Panc1 (cell line): ENCODE measurements at places on chromosomes 3 and 15. TPM values are rescaled to one million over a fixed set of nuclear protein-coding genes. Genes with fewer than 3 reads are reported as not detected.

GRCh38 chr3:78994174-78995027 lies 773.4 kb downstream of the ROBO1 start:
- no peak for DNase-seq

GRCh38 chr15:66251790-66252684 lies 1.5 kb downstream of the MEGF11 start:
- DNase-seq, result no peak

- DNase-seq, result no peak
Measured at GRCh38 chr15:26838742-26839460, 28.0 kb upstream of the GABRA5 start.

DNA sequence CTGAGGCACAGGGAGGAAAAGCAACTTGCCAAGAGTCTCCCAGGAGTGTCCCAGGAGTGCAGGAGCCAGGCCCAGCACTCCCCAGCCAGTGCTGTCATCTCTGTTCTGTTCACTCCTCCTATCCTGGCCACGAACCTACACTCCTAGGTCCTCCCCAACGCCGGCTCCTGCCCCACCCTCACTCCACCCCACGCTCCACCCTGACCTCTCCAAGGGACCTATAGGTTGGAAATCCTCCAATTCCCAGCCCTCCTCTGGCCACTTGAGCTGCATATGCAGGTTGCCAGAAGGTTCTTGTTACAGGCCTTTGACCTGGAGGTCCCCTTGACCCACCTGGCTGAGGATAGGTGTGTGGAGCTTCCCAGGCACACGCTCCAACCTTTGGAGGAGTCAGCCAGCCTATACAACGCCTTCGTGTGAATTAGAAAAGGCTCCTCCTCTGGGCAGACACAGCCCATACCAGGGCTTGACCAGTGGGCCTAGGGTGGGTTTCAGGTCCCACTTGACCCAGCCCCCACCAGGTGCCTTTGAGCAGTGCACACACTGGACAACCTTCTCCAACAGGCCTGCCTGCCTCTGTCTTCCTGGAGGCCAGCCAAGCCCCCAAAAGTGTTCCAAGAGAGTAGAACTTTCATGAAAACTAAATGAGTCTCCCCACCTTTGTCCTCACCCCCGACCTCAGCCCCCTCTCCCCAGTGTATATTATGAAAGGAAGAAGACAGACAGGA lies 167.2 kb upstream of the TLE3 start:
- DNase-seq, result no peak

DNA sequence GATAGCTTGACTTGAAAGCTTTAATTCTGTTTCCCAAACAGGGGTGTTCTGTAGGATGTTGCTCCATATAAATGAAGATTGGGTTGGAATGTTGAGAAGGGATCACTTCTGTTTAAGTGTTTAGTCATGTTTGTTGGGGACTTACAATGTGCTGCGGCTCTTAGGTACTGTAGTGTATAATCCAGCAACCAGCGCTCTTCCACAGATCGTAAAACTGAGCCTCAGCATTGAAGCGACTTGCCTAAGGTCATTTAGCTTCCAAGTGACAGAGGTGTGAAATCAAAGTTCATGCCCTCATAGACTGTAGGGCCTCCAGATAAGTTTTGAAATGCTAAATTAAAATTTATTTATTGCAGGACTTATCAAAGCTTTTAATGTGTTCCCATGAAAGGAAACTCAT lies 1.8 kb downstream of the MKRN2 start:
- no peak for DNase-seq

GRCh38 chr15:93019971-93020370 lies 69.0 kb downstream of the RGMA start:
- no peak for DNase-seq

DNA sequence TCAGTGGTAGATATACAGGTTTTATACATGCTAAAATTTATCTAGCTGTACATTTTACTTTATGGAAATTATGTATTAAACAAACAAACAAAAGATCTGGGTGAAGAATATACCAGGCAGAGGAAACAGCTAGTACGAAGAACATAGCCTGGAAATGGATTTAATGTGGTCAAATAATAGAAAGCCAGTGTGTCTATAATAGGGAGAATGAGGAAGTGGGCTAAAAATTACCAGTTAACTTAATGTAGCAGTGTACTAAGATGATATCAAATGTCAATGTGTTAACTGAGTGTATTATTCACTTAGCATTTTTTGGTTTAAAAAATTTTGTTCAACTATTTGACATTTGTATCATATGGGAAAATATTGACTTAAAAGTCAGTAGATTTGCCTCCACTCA lies 22.8 kb upstream of the SLC15A2 start:
- no peak for DNase-seq

DNA sequence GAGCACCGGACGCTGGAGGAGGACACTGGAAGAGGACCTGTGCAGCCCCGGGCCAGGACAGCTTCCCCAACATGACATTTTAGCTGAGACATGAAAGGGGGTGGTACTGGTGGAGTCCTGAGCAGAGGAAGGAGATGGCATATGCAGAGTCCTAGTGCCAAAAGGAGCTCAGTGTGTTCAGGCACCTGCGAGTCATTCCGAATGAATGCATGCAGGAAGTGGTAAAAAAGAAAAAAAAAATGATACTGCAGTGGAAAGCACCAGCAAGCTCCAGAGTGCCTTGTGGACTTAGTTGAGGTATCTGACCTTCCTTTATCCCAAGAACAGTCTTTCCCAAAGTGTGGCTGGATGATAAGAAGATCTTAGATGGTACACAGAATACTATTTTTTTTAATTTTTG lies 6.6 kb upstream of the ZNF148 start:
- DNase-seq, result no peak

DNA sequence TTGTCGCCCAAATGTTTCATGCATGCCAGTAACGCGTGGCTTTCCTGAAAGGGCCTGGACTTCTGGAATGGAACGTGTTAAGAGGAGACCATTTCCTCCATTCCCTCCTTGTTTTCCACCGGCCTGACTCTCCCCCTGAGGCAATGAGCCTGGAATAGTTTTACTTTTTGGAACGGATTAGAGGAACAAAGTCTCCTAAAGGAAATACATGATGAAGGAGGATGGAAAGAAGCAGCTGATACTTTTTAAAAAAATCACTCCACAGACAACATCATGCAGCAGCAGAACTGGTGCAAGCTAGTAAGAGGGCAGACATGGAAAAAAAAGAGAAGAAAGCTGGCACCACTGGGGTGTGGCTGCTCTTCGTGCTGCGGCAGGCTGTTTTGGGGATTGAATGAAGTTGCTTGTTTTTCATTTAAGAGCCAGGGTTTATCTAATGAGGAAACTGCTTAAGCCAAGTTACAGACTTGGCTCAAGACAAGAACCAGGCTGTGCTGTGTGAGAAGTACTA lies 3.6 kb upstream of the KBTBD12 start:
- DNase-seq, result no peak

DNA sequence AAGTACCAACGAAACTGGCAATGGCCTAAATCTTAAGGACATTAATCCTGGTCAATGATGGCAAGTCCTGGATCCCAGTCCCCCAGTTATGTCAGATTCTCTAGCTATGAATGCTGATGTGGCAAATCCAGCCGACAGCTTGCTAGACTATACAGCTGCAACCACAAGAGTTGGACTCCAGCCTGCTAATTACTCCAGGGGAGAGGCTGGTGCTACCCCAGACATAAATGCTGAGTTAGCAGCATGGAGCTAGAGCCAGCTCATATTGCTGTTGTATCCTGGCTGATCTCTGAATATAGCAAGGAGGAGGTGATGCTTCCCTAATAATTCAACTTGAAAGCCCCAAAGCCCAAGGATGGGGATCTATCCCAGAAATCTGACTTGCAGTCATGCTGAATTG lies 207.1 kb downstream of the LRRN1 start:
- no peak for DNase-seq

DNA sequence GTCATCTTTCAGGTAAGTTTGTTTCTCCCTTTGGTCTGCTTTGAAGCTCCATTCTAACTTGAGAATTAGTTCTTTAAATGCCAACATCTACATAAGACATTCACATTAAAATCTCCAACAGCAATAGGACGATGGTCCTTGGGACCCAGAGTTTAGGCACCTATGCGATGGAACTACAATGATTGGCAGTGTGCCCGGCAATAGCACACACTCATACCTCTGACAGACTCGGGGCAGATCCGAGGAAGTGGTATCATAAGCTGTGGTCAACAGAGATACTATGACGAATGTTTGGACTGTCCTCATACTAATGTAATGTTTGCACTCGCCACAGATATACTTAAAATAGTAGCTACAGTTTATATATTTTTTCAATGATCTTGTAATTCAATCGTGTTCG lies 34.2 kb upstream of the NR2F2 start:
- DNase-seq, result no peak

DNA sequence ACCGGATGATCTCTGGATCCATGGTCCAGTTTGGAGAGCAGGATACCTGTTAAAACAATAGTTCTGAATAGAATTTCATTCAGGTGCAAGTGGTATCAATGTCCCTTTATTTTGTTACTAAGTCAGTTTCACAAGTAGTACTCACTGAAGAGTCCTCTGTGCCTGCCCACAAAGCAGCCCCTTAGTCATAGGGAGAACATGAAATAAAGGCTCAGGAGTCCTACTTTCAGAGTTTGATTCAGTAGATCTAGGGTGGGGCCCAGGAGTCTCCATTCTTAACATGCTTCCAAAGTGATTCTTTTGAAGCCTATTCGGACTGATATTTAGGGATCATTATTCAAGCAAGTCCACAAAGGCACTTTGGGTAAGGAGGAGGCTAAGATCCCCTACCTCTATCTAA lies 79.8 kb upstream of the ACKR4 start:
- DNase-seq, result no peak

- DNase-seq, result no peak
Measured at GRCh38 chr3:132556508-132557159, 40.4 kb upstream of the ACKR4 start.

GRCh38 chr15:62933386-62933785 lies 109.2 kb upstream of the TPM1 start:
- no peak for DNase-seq

- DNase-seq, result no peak
Measured at GRCh38 chr3:179927191-179927590, 109.5 kb downstream of the PEX5L start.

DNA sequence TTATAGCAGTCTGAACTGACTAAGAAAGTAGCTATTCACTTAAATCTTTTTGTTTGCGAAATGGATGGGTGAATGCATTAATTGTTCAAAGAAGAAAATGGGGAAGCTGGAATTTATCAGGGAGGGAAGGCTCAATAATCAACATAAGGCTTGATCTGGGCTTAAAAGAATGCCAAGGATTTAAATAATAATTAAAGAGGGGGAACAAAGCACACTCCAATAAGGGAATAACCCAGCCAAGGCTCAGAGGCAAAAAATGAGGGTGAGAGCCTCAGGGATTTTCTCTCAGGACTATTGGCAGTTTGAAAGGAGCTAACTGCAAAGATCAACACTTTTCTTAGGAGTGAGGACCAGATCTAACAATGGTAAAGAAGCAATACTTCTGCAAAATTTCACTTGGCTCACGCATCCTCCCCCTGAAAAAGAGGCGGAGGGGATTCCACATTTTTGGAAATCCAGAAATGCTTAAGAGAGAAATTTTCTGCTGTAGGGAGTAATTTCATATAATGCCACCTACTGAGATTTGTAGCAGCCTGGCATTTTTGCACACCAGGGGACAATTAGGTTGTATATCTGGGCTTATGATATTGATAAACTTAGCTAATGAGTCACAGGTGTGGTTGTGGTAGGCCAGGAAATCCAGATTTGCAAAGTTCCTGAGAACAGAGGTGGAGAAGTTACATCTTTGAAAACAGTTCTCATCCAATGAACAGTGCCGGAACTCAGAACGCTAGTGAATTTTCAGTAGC lies 405.1 kb downstream of the TUSC7 start:
- no peak for DNase-seq

GRCh38 chr3:54712539-54712938 lies 215.3 kb downstream of the LRTM1 start:
- DNase-seq, result no peak

DNA sequence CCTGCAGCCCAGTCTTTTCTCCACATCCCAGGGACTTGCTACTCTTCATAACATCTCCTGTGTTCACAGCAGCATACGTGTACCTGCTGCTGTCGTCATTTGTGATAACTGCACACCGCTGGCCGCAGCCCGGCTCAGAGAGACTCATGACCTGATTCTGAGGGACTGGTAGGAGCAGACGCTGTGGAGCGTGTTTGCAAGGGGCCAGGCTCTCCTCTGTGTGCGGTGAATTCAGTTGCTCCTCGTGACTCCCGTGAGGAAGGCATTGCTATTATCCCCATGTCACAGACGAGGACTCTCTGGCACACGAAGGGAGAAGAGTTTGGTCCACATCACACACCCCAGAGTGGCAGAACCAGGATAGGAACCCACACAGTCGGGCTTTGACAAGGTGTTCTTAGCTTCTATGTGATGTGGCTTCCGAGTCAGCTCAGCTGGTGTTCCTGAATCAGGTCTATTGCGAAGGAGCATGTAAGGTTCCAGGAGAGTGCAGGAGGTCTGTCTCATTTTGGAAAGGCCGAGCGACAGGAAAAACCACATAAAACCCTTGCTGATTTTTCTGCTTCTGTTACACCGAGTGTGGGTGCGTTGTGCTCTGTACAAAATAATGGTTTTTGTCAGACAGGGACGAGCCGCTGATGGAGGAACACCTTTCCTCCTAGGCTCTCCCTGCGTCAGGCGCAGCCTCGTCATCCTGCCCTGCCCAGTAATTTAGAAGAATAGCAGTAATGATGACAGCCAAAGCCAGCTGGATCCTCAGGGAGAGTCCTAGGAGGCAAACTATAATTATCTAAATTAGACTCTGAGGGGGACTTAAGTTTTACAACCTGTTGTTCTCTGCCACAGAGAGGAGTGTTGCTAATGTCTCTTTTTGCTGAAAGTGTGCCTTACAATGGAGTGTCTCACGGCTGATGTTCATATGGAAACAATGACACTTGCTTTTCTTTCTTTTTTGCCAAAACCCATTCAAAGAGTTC lies 157.5 kb upstream of the RGMA start:
- no peak for DNase-seq

GRCh38 chr3:81419228-81419627 lies 342.2 kb downstream of the GBE1 start:
- no peak for DNase-seq

DNA sequence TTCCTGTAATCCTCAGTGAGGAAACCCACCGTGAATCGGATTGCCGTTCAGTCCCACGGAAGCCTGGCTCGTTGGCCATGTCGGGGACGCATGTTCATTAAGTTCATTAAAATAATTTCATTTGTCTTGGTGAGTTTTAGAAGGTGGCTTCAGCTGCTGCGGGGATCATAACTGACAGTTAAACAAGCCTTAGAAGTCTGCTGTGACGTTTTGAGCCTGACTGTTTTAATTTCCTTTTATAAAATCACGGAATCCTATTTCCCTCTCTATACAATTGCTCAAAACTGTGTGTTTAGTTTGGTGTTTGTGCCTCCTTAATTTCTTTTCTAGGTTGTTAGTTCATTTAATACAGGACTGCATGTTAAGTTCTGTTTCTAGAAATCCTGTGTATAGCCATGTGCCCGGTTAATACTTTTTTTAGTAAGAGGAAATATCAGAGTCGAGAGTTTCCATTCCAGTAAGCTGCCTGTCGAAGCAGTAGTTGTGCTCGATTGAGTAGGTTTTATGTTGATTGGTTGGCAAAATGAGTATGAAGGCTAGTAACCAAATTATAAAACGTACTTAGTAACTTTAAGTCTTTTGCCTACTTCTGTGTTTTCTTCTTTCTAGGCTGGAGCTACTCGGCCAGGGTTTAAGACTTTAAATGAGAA lies 705 bp downstream of the NIPA2 start:
- DNase-seq, result no peak

The LEKR1 gene
- total RNA-seq, result not detected

The GPR160 gene
- total RNA-seq, result 0.18 TPM

The ADGRG7 gene
- not detected for total RNA-seq

The NEO1 gene
- 7.5 TPM for total RNA-seq

The SIAH2 gene
- 24.0 TPM for total RNA-seq

The TMEM45A gene
- total RNA-seq, result 8.6 TPM

The GOLGA8T gene
- not detected for total RNA-seq

The OCA2 gene
- total RNA-seq, result 0.13 TPM

The PPM1L gene
- 23.8 TPM for total RNA-seq

The GOLGA8J gene
- total RNA-seq, result 0.44 TPM

The GHSR gene
- not detected for total RNA-seq
